ENCODE measurements at places on chromosomes 3 and 15.
A peak's percentile ranks its signal among the peaks of the same experiment; 100 is the strongest.

- no peak for DNase-seq
Observed at GRCh38 chr15:100759698-100760356, 119.8 kb upstream of the ALDH1A3 start.

- DNase-seq = no peak
Observed at GRCh38 chr15:91049378-91050127, 27.2 kb upstream of the VPS33B start.

DNA sequence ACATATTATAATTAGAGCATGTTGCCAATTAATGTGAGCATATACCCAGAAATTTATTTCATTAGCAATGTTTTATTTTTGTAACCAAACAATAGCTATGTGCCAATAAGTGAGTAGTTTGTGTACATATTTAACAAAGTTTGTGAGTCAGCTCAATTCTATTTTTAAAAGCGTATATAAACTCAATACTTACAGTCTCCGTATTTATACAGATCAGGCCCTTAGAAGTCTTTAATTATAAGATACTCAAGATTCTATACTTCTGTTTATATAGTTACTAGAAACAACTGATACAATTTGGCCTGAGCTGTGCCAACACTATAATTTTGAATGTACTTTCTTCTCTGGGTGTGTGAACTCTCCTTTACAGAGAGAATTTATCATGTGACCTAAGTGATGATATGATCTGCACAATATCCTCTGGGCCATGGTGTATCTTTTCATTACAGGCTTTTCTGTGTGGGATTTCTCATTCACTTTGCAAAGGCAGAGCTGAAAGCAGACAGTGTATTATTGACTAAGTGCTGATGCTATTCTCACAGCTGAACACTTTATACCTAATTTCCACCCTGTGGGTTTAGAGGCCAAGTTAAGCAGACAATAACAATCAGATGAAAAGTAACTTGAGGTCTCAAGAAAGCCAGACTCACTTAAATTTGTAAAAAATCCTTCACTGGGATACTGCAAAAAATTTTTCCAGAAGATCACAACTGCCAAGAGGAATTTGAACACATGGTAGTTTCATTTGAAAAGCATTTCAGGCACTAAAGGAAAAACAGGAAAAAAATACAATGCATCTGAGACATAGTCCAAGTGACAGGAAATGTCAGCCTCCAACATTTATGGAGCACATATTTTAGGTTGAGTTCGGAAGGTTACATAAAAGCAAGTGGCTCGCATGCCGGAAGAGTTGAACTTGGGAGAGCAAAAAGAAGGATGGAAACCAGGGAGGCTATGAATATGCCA lies 277.9 kb upstream of the SEMA6D start:
- no peak for DNase-seq

DNA sequence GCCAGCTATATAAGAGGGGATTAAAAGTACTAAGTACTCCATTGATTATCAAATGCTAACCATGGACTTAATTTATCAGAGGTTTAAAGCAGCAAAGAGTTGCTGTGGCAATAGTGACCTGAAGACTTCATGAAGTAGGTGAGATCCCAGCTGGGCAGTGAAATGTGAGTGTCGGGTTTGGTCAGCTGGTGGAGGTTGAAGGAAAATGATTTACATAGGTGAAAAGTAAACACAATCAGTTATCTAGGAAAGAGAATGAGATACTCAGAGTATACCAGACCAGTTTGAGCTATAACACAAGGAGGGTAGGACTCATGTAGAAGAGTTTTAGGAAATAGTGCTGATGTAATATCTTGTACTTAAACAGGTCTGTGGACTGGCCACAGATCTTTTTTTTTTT lies 16.5 kb upstream of the FBXO22 start:
- DNase-seq = no peak

DNA sequence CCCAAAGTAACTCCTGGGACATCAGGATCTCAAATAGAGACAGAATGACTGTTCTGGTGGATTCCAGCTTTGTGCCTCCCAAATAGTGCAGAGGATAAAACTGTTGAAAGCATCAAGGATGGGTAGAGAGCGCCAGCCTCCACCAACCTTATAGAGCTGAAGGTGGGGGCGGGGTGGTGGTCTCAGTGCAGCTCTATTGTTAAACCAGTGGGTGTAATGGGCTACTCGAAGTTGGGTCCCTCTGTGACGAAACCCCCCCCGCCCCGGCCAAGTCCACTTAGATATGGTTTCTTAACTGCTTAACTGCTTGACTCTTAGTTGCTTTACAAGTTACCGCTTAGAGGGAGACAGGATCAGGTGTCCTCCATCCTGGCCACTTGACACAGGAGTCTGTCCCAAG lies 22.7 kb downstream of the DHX30 start:
- DNase-seq = no peak

DNA sequence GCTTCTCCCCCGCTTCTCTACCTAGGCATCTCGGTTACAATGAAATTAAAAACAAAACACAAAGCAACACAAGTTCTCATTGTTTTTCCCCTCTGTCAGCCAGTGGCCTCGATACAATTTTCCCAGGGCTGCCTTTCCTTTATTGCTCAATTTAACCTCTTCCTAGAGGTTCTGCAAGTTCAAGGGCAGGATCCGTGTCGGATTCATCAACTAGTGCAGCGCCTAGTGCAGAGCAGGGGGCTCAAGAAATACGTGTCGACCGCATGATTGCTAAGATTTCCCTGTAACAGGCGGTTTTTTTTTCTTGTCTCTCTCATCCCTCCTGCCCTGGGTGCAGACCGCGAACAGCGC lies 1.4 kb upstream of the BHLHE40 start:
- DNase-seq = peak; percentile 25

GRCh38 chr3:88003115-88003755 lies 55.6 kb downstream of the CGGBP1 start:
- no peak for DNase-seq

- DNase-seq = no peak
Observed at GRCh38 chr3:152839511-152839910, 4.6 kb downstream of the P2RY1 start.

- DNase-seq = no peak
Observed at GRCh38 chr3:140391061-140391460, 286.8 kb upstream of the TRIM42 start.

DNA sequence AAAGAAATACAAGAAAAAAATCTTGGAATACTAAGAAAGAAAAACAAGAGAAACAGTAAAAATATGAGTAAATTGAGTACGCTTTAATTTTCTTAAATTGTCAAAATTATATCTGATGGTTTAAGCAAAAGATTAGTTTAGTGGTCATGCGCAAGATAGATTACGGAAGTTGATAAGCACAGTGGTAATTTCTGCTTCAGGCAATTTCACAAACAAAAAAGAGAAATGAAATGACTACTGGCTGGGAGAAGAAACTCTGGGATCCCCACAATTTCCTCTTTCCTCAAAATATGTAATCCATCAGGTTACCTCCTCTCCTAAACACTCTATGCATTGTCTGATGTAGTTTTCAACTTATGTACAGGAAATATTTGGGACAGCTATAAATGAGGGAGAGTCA lies 9.0 kb downstream of the MYD88 start:
- DNase-seq = no peak

- DNase-seq = no peak
Observed at GRCh38 chr3:114902691-114903101, 244.4 kb downstream of the ZBTB20 start.

GRCh38 chr15:52527911-52528563 lies 643 bp downstream of the MYO5A start:
- peak; percentile 21 for DNase-seq

- no peak for DNase-seq
Observed at GRCh38 chr3:188947401-188948280, 224.1 kb upstream of the TPRG1 start.

DNA sequence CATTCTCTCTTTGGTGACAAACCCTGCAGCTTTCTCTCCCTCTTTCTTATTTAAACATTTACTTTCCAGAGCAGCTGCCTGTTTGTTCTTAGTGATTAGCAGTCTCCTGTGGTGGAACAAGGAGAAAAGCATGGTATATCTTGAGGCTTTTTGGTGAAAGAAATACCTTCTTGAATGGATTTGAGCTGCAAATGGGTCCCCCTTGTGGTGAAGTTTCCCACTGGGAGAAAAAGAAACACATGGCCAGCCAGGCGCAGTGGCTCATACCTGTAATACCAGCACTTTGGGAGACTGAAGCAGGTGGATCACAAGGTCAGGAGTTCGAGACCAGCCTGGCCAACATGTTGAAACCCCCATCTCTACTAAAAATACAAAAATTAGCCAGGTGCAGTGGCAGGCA lies 48.3 kb upstream of the ACP3 start:
- no peak for DNase-seq

DNA sequence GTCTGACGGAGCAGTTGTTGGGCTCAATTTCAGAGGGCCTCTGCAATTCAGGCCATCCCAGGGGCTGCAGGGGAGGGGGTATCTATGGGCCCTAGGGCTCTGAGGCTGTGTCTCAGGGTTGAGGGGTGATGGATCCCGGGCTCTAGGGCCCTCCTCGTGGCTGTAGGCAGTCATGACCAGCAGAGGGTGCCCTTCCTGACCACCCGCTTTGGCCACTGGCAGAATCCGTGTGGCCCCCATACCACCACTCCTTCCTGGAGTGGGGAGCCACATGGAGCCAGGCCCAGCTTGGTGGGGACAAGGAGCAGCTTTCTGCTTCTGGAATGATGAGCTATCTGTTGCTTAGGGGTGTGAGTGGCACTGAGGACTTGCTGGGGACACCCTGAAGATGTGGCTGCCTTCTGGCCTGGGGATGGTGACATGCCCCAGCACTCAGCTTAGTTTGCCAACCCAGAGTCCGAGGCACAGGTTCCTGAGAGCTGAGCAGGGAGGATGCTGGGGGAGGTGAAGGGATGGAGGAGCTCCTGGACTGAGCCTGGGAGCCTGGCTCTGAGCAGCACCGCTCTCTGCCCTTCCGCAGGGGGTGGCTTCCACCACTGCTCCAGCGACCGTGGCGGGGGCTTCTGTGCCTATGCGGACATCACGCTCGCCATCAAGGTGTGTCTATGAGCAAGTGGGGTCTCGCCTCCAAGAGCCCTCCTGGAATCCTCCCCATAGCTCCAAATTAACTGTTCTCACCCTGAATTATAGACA lies 20.2 kb downstream of the HDAC11 start:
- no peak for DNase-seq

- DNase-seq = no peak
Observed at GRCh38 chr15:41031232-41032078, 78.2 kb downstream of the CHAC1 start.

GRCh38 chr3:149366031-149366430 lies 11.4 kb downstream of the TM4SF1 start:
- no peak for DNase-seq

GRCh38 chr3:117669774-117670173 lies 960.2 kb downstream of the TUSC7 start:
- DNase-seq = no peak

DNA sequence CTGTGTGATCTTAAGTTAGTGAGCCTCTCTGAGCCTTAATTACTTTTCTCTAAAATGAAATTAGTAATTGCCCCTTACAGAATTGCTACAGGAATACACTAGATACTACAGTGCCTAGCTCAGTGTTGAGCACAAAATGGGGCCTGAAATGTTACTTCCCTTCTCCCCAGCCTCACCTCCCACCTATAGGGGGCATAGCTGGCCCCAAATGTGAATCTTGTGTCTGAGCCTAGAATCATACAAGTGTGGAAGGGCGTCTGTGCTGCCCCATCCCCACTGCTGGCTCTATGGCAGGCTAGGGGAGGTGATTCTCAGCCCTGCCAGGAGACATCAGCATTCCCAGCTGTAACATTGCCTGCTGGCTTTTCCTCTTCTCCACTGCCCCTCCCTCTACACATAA lies 42.7 kb downstream of the IFT122 start:
- DNase-seq = no peak

GRCh38 chr3:100081986-100082692 lies 32.2 kb downstream of the FILIP1L start:
- no peak for DNase-seq

All from activated T-helper 1 cell treated with Interleukin-2 at 50 U/mL for 16 hours (primary cell).